ENCODE measurements at places on chromosomes 12 and 14.
A peak's percentile ranks its signal among the peaks of the same experiment; 100 is the strongest.

DNA sequence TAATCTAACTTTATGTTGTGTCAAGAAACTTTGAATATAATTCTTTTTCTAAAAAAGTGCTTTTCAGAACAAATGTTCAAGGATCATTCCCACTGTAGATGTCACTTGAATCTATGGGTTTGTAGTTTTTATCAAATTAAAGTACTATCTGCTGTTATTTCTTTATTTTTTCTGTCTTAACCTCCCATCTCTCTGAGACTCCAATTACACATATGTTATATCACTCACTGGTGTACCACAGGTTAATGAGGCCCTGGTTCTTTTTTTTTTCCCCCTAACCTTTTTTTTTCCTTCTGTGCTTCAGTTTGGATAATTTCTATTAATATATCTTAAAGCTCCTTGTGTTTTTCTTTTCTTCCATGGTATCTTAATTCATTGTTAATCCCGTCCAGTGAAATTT lies 279.9 kb upstream of the RGS6 start:
- no peak for DNase-seq

DNA sequence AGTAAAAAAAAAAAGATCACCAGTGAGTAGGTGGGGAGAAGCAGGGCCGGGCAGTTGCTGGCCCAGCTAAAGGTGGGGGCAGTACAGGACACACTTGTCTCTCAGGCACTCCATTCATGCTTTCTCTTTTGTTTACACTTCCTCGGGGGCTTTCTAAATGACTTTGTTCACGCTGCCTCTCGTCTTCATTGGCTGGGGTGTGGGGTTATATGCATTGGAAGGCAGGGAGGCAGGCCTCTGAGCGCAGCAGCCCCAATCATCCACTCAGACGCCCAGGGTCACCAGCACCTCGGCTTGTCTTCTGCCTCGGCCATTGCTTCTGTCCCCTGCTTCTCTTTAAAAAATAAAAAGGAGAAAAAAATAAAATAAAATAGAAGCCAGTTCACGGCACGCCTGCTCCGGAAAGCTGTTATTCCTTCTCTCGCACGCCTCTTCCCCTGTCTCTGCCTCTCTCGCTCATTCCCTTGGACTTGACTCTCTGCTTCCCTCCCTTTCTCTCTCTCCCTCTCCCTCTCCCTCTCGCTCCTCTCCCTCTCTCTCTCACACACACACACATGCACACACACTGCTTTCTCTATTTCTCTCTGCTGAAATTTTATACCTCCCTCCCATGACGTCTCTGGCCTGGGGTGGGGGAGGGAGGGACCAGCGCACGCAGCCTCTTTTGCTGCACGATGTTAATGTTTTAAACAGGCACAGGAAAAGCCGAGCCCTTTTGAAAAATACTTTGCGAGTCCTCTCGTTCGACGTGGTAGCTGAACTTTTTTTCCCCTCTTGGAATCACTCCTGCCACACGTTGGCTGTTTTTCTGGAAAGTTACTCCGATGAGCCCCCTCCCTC lies at the start of gene TGFB3:
TGFB3 (minus strand) TSS at position 570 of the 840 bp plus-strand sequence. CDS start 1,102 bp downstream, outside the sequence.
- DNase-seq = peak; percentile 65

- DNase-seq = no peak
Observed at GRCh38 chr12:110669193-110669502, 19.8 kb downstream of the HVCN1 start.

DNA sequence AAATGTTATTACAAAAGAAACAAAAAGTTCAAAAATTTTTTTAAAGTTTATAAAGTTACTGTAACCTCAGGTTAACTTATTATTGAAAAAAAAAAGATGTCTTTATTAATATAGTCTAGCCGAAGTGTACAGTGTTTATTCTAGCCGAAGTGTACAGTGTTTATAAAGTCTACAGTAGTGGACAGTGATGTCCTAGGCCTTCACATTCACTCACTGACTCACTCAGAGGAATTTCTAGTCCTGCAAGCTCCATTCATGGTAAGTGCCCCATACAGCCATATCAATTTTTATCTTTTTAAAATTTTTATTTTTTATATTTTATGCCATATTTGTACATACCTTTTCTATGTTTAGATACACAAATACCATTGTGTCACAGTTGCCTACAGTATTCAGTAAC lies 10.4 kb downstream of the ATG2B start:
- no peak for DNase-seq

DNA sequence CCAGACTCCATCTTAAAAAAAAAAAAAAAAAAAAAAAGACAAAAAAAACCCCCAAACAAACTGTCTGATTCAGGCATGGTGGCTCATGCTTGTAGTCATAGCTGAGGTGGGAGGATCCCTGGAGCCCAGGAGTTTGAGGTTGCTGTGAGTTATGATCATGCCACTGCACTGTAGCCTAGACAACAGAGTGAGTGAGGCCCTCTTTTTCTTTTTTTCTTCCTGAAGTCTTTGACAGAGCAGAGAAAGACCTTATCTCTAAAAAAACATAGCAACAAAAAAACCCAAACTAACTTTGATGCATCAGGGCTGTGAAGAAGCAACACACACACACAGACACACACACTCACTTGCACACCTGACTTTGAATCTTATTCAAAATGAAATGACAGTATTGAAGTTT lies 7.7 kb upstream of the AMN1 start:
- DNase-seq = peak; percentile 74

GRCh38 chr14:41489315-41489972 lies 117.2 kb upstream of the LRFN5 start:
- DNase-seq = no peak

DNA sequence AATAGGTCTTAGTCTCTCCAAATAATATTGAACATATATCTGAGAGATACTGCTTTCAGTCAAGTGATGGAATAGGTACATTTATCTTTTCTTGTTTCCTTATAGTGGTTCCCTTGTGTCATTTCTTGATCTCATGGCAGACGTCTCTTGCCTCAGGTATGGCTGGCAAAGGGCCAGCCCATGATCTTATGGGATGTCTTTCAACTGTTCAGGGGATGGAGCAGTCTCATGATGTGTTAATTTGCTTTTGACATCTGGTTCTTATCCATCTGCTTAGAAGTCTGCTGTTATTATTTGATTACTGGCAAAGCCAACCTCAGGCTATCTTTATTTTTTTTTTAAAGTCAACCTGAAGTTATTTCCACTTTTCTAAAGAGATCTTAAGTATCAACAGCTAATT lies 262.9 kb downstream of the TMEM117 start:
- no peak for DNase-seq

DNA sequence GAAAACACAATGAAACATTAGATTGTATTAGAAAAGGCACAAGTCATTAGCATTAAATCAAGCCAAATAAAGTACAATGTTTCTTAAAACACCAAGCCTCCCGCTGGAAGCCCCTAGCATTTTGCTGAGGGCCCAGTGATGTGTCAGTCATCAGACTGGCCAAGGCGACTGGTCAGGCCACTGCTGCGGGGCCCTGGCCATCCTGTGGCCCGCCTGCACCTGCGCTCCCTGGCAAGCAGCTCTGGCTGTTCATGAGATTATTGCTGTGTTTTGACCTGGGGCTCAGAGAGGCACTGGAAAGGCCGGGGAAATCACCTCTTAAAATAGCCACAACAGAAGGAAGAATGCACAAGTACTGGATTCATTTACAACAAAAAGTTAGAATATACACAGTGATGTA lies 24.2 kb upstream of the AMN start:
- DNase-seq = no peak

GRCh38 chr12:57853864-57854556 lies 7.5 kb upstream of the CTDSP2 start:
- DNase-seq = no peak

GRCh38 chr14:60649875-60650372 lies 647 bp upstream of the SIX1 start:
- DNase-seq = no peak

- no peak for DNase-seq
Observed at GRCh38 chr14:63011623-63012022, 33.6 kb downstream of the KCNH5 start.

DNA sequence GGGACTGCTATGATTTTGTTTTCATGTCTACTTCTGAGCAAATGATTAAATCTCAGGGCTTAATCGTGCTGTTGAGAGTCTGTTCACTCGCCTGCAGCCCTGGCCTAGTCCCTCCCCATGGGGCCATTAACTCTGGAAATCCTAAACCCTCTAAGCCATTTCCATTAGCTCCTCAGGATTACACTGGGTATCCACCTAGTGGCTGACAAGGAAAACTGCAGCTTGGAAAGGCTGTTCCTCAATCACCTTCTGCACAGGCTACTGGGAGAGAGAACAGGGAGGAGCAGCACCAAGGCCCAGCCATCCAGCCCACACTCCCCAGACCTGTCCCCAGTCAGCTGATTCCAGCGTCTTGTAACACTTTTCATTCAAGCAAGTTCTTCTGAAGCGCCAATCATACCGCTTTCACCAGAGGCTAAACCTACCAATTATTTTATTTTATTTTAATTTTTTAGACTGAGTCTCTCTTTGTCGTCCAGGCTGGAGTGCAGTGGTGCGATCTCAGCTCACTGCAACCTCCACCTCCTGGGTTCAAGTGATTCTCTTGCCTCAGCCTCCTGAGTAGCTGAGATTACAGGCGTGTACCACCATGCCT lies 48.7 kb downstream of the NEUROD4 start:
- peak; percentile 42 for DNase-seq

DNA sequence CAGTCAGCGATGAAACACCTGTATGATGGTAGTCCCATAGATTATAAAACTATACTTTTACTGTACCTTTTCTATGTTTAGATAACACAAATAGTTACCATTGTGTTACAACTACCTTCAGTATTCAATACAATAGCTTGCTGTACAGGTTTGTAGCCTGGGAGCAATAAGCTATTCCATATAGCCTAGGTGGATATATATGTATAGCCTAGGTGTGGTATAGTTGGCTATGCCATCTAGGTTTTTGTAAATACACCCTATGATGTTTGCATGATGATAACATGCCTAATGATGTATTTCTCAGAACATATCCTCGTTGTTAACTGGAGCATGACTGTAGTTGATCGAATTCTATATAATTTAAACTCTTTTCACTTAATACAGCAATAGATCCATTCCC lies 316.1 kb downstream of the FUT8 start:
- DNase-seq = no peak

GRCh38 chr12:52059582-52060497 lies 8.6 kb downstream of the NR4A1 start:
- no peak for DNase-seq

GRCh38 chr14:104323551-104324175 lies 185.3 kb downstream of the KIF26A start:
- no peak for DNase-seq

GRCh38 chr12:48165089-48165981 lies 8.0 kb upstream of the ASB8 start:
- DNase-seq = peak; percentile 18

DNA sequence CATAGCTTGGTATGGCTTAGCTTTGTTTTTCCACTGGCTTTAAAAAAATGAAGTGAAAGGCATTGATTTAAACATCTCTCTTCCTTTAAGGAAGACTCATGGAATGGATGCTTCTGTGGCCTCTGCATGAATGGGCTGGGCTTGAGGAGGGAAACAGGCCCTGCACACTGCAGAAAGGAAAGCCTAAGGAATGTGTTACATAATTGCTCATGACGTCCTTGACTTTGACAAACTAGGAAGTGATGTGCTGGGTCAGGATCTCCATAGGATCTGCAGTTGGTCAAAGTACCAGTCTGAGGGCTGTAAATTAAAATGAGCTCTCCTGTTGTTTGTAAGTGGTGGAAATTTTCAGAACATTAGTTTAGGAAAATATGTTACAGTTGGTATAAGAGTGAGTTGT lies 12.7 kb downstream of the SAMD4A start:
- DNase-seq = no peak

DNA sequence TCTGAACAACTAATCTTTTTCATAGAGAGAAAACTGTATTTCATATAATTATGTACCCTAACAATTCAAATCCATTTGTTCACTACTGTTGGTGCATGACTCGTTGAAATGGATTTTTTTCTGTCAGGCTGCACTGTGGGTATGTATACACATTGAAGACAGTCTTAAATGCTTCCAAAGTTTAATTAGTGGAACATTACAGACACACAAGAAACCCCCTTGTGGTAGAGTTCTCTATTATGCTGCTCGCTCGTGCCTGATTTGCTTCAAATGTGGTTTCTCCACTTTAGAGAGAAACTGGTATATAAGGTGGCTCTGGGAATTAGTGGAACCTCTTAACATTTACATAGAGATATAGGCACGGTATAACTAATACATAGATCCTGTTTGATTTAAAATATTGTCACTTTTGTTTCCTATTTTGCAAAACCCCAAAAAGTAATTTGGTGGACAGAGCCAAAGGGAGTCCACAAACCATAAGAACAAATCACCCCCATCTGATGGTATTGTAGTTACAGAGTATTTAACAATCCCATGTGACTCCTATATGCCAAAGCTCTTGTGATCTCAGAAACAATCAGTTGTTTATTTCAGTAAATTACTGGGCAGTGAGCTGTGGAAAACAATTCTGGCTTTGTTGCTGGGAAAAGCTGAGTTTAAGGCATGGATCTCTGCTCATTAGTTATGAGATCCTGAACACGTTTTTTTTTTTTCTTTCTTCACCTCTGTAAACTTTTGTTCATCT lies 159.5 kb downstream of the BRMS1L start:
- peak; percentile 50 for DNase-seq

DNA sequence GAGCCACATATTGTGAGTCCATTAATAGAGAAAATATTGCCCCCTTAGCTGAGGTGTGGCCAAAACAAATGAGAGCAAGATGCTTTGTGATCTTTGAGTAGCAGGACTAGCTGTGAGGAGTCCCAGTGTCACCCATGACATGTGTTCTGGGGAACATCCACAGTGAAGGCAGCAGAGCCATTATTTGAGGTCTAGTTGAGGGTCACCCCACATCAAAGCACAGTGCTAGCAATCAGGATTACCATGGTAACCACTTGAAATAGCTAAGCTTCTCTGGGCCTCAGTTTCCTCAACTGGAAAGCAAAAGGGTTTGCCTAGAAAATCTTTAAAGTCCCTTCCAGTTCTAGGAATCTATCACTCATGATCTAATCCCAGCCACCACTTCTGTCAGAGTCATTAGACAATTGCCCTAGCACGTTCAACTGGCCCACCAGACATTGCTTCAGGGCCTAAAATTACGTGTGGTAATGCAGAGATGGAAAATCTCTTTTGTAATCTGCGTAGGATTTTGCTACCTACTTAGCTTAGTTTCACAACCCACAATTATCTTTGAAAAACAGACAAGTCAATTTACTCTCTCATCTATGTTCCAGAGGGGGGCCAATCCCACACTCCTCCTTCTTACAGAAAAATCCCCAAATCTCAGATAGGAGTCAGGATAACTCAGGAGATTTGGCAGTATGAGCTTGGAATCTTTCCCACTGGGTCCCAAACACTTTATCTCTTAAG lies 251.2 kb upstream of the EGLN3 start:
- DNase-seq = no peak

- DNase-seq = no peak
Observed at GRCh38 chr12:113440336-113440735, 18.2 kb downstream of the SDSL start.

- no peak for DNase-seq
Observed at GRCh38 chr12:100375038-100375735, 18.3 kb downstream of the SLC17A8 start.

GRCh38 chr12:124623344-124624035 lies 56.1 kb upstream of the NCOR2 start:
- DNase-seq = no peak

GRCh38 chr12:130765186-130765659 lies 49.1 kb upstream of the RIMBP2 start:
- no peak for DNase-seq

GRCh38 chr14:32694795-32695449 lies 243.8 kb upstream of the NPAS3 start:
- DNase-seq = no peak

- DNase-seq = no peak
Observed at GRCh38 chr12:6620137-6620884, 13.1 kb upstream of the CHD4 start.

GRCh38 chr12:58202933-58203718 lies 261.8 kb downstream of the ATP23 start:
- no peak for DNase-seq

Measured in DND-41 (cell line).